Naive thymus-derived CD4-positive, alpha-beta T cell (primary cell): ENCODE measurements at places on chromosomes 16 and 17. TPM values are rescaled to one million over a fixed set of nuclear protein-coding genes. Genes with fewer than 3 reads are reported as not detected.
A peak's percentile ranks its signal among the peaks of the same experiment; 100 is the strongest.

GRCh38 chr17:50210240-50211225 is 9.1 kb upstream of the COL1A1 start:
- DNase-seq, result no peak

Gene IRX5
- total RNA-seq, result not detected

GRCh38 chr17:19017401-19017800 is 12.8 kb upstream of the FAM83G start:
- no peak for DNase-seq

DNA sequence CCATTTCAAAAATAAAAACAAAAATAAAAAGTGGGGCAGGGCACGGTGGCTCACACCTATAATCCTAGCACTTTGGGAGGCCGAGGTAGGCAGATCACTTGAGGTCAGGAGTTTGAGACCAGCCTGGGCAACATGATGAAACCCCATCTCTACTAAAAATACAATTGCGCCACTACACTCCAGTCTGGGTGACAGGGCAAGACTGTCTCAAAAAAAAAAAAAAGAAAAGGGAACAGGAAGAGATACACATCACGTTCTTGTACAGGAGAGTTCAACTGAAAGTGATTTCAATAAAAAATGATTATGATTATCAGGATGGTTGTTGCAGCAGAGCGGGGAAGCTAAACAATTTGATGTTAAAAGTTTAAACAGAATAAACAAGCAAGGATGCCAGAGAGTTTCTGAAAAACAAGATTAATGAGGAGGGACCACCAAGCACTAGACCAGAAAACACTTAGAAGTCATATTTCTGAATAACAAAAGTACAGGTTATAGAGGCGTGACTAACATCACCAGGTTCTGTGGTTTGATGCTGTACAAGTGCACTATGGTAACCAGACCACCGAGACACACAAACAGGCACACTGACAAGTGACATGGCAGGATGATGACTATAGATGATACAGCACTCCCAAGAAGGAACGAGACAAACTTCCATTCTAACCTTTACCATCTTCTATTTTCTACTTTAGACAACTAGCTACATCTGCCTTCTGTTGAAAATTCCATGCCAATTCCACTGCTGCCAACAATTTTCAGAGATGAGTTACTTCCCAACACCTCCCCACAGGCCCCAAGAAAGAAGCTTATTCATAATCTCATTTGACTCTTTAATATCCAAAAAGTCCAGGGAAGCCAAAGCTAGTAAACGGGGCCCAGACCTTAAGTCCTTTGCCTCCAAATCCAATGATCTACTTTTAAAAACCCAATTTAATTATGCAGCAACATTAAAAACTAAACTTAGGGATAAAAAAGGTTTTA is 11.8 kb downstream of the DNAJA2 start:
- no peak for DNase-seq

- peak; percentile 61 for DNase-seq
Observed at GRCh38 chr17:76527430-76528111, 9.9 kb downstream of the CYGB start.

GRCh38 chr16:1075546-1075945 is 3.0 kb downstream of the SSTR5 start:
- no peak for DNase-seq

Gene RAB37
- 28.5 TPM for total RNA-seq

GRCh38 chr16:49282690-49283375 is 1.2 kb upstream of the CBLN1 start:
- DNase-seq, result no peak

Gene KRTAP4-5
- total RNA-seq, result not detected in 2 replicates

- DNase-seq, result no peak
Observed at GRCh38 chr16:11550791-11551498, 35.8 kb downstream of the LITAF start.

GRCh38 chr16:53937161-53937880 is 233.4 kb downstream of the FTO start:
- DNase-seq, result no peak
